ENCODE measurements at places on chromosomes 4 and X.

DNA sequence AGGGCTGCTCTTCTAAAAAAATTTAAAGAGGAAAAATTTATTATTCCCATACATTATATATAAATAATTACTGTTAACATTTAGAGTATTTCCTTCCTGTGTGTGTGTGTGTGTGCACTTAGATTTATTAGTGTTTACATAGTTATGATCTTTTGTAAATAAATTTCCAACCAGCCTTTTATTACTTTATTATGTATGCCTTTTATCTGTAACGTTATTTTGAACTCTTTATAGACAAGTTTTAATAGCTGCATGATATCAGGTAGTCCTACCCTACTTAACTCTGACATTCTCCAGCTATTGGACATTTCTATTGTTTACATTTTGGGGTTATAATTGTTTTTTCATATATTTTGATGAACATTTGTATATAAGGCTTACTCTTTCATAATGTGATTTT, 8.8 kb downstream of the THAP9 start:
- no peak for DNase-seq

GRCh38 chr4:1194010-1194900, 21.9 kb upstream of the SPON2 start:
- no peak for DNase-seq

DNA sequence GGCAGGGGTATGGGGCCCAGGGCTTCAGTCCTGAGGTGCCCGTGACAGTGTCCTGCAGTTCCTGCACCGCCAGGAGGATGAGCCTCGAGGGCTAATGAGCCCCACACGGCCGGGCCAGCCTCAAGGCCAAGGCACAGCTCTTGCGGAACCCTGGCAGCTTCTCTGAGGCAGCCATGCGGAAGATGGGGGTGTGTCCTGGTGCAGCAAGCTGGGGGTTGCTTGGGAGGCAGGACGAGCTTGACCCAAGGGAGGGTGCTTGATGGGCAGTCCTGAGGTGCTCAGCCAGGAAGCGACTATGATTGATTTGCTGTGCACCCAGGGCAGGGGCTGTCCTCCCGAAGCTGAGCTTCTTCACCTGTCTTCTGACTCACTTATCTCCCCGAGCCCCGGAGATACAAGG, 9.1 kb upstream of the FGFR3 start:
- DNase-seq, result no peak

DNA sequence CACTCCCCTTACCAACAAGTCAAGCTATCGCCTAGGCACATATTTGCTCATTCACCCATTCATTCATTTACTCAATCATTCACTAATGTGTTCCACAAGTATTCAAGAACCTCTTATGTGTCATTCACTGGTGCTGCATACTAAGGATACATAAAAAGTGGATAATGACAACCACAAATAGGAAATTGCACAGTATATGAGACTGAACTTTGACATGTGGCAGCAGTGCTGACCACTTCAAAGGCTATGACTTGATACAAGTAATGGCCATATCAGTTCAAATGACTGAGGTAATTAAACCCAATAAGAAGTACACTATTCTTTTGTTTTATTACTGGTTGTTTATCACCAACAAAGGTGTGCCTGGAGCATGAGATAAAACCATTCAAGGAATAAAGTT, 282.5 kb downstream of the KLHL13 start:
- DNase-seq, result no peak

GRCh38 chr4:46698891-46699290, 210.2 kb downstream of the COX7B2 start:
- no peak for DNase-seq

GRCh38 chr4:169184236-169184635, 86.5 kb downstream of the SH3RF1 start:
- no peak for DNase-seq

- no peak for DNase-seq
These were observed 21.7 kb downstream of the STAG2 start for GRCh38 chrX:123983240-123983639.

- DNase-seq, result no peak
These were observed 71.0 kb downstream of the SNCA start for GRCh38 chr4:89765966-89766365.

DNA sequence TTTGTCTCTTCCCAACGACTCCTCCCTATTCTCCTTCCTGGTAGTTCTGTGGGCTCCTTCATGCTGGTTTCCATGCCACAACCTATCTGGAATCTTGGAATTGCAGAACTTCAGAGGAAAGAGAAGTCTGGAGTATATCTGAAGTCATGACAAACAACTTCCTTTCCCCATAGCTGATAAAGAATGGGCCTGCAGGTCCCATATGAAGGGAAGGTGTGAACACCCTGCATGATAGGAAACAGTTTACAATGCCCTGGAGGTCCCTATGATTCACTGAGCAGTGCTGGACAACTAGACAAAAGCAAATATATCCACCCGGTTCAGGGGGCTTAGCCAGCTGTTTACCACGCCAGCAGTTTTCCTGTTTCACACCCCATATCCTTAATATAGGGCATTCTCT, 19.4 kb downstream of the FAM9C start:
- DNase-seq, result no peak

DNA sequence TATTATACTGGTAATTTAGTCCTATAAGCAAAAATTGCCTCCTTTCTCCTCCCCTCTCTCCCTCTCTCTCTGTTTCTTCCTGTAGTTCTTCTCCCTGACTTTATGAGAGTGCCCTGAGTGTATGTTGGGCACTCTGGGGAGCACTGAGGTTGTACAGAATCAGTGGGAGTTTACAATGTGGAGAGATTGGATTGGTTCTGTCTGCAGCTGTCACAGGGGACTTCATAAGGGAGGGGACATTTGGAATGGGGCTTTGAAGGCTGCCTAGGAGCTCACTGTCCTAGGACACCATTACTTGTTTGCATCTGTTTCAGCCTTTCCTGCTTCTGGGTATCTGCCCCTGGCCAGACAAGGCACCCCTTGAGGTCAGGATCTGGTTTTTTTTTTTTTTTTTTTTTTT, 22.9 kb downstream of the SH3TC1 start:
- DNase-seq, result no peak

- no peak for DNase-seq
These were observed 24.1 kb upstream of the PBDC1 start for GRCh38 chrX:76148753-76149152.

- DNase-seq, result no peak
These were observed 305 bp upstream of the MAB21L2 start for GRCh38 chr4:150581641-150582051.

- DNase-seq, result no peak
These were observed 53.6 kb downstream of the FIP1L1 start for GRCh38 chr4:53431052-53431451.

GRCh38 chrX:55030271-55031205, at the start of gene ALAS2:
ALAS2 (minus strand) TSS chrX:55030977; CDS start chrX:55026000, 4,977 bp downstream.
- no peak for DNase-seq

DNA sequence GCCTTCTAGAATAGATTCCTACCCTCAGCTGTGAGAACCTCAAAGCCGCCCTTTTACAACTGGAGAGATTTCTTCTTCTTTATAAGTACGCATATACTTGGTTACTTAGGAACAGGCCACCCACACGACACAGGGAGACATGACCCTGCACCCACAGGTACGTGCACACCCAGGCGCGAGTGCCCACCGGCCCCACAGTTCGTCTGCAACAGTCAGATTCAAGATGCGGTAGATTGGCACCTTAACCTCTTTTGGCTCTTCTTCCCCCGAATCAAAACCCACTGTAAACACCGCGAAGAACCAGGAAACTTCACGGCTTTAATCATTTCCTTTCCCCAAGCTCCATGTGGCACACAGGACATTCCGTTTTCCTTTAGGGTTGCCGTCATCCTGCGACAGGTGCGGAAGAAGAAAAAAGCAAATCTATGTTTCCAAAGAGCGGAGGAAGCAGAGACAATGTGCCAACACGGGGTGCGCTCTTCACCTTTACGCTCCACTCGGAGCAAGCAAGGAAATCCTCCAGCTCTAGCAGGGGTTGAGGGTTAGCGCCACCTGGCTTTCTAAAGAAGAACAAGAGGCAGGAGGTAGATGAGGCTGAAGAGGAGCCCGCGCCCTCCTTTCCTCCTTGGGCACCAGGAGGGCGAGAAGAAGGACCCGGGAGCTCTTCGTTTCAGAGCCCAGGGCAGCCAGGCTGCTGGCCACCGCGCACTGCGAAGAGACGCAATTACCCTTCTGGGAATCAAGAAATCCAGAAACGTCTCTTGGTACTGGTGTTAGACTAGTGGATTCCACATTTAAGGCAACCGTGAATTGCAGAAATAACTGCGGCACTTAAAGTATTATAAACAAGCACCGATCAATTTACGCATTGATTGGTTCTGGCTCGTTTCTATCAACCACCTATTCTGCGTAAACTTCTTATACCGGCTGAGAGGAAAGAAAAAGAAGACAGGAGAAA, 35.7 kb downstream of the HAND2 start:
- no peak for DNase-seq

DNA sequence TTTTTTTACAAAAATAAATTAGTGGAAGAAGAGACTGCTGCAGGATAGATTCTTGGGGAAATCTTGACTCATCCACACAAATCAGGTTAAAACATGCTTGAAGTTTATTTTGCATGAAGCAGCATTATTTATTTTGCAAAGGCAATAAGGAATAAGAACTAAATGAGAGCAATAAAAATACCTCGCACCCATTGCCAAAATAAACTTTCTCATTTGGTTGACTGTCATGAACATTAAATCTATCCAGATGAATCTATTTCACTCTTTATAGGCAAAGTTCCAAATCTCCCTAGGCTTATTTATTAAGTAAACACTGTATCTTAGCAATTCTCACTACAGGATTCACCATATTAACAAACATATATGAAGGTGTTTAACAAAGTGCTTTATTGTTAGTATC, 58.9 kb downstream of the HOPX start:
- no peak for DNase-seq

GRCh38 chr4:72344418-72344817, 224.6 kb downstream of the ADAMTS3 start:
- DNase-seq, result no peak

DNA sequence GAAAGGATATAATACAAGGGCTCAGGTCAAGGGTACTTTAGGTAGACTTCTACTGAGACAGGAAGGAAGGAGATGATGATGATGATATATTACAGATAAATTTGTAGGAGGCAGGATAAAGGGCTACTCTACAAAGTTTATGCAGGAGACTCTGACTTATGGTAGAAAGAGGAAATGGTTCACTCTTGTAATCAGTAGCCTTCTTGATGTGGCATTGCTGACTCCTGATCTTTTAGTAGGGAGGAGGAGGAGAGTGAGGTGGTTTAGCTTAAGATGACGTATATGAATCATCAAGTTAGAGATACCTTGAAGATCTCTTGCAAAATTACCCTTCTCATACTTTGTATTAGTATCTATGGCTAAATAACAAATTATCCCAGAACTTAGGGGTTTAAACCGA, 4.7 kb downstream of the BLTP1 start:
- DNase-seq, result no peak

DNA sequence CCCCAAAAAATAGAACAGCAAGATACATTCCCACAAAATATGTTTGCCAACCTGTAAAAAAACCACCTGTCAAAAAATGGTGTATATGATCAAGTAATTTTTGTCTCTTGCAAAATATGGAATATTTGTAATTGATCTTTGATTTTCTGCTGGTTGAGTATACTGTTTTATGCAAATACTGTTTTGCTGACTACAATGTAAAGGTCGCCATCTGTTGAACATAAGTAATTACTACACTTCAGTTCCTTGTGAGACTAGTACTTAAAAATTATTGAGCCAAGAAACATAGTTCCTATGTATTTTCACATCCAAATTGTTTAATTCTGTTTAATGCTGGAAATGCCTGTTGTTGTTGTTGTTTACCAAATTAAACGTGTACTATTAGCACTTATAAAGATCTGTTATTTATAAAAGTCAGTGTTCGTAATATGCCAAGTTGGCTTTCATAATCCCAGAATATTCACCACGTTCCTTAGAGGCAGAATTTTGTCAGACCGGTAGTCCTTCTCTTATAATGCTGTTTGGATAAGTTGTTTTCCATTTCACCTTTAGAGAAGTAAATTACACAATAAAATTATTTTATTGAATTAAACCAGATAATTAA, 144.2 kb downstream of the PDLIM5 start:
- DNase-seq, result no peak

- no peak for DNase-seq
These were observed 136.4 kb downstream of the REPS2 start for GRCh38 chrX:17082831-17083230.

- DNase-seq, result no peak
These were observed 50.3 kb downstream of the CASP3 start for GRCh38 chr4:184598753-184599491.

GRCh38 chrX:39581411-39581810, 516.3 kb downstream of the BCOR start:
- no peak for DNase-seq

- DNase-seq, result no peak
These were observed 137.0 kb downstream of the KCNIP4 start for GRCh38 chr4:21811565-21811964.

Measured in activated naive CD8-positive, alpha-beta T cell treated with anti-CD3 and anti-CD28 coated beads, Interleukin-2, amount 50 U/mL, for 16 hours (primary cell).